ENCODE measurements at places on chromosomes 16 and 17.

DNA sequence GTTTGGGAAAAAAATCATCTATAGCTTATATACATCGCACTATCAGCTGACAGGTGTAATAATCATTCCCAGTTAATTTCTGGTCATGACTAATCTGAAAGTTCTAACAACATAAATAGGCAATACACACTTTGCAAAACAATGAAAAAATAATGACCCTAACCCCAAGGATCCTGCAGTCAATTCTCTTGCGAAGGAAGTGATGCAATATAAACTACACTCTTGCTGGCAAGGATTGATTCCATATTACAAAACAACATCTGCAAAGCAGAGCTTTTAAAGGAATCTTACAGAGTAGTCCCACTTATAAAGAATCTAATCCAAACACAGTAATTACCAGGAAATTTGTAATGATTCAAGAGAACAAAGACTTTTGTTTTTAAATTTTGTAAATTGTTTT lies 73.4 kb downstream of the MYO1D start:
- DNase-seq = no peak

- DNase-seq = peak; percentile 46
Observed at GRCh38 chr16:49281843-49282642, 405 bp upstream of the CBLN1 start.

- no peak for DNase-seq
Observed at GRCh38 chr16:2964475-2965336, 631 bp downstream of the KREMEN2 start.

DNA sequence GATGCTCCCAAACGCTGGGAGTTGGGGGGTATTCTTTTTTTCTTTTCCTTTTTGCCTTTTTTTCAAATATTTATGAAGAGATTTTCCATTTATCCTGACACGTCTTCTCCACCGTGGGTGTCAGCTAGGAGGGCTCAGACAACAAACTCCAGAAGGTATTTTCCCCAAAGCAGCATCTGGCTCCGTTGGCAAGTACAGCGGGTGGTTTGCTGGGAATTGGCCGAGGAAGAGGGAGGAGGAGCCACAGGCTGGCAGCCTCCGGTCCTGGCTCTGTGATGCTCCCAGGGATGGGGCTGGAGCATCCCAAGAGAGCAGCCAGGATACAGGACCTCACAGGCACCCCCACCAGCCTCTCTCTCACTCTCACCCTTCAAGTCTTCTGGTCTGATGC lies 10.9 kb upstream of the CACNG4 start:
- DNase-seq = peak; percentile 48

- no peak for DNase-seq
Observed at GRCh38 chr16:64440005-64440404, 681.9 kb downstream of the CDH11 start.

DNA sequence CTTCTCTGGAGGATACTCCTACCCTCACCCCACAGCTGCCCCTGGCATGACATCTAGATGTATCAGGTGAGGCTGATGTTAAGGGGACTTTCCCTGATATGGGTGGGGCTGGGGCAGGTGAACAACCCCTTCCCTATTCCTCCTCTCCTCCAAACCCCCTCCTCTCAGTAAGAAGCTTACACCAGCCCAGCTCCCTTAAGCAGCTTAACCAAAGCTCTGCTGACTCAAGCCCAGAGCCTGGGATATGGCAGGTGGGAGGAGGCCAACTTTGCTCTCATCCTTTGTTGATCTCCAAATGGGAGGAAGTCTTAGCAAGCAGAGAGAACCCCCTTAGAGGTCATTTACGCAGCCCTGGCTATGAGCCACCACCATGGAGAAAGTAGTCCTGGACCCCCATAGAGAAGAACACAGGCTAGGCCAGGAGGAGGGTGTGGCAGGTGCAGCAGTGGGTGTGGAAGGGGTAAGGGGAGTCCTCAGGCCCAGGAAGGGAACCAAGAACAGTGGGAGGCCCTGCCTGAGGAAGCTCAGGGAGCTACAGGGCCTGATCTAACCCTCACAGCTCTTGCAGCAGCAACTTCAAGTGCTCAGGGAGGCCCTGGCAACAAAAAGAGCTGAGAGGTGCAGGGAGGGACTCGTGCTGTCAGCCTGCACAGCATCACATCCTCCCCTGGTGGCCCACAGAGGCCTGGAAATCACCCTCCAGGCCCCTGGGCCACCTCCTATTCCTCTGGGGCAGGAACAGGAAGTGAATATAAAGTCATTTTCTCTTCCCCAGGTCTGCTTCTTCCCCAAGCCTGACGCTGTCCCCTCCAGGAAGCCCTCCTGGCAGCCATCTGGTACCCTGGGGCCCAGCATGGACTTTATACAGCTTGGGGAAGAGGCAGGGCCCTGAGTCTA lies 2.9 kb downstream of the UNC119 start:
- DNase-seq = no peak

- DNase-seq = no peak
Observed at GRCh38 chr17:18964550-18964949, 12.6 kb downstream of the SLC5A10 start.

- DNase-seq = no peak
Observed at GRCh38 chr16:84482951-84483881, 21.2 kb downstream of the MEAK7 start.

DNA sequence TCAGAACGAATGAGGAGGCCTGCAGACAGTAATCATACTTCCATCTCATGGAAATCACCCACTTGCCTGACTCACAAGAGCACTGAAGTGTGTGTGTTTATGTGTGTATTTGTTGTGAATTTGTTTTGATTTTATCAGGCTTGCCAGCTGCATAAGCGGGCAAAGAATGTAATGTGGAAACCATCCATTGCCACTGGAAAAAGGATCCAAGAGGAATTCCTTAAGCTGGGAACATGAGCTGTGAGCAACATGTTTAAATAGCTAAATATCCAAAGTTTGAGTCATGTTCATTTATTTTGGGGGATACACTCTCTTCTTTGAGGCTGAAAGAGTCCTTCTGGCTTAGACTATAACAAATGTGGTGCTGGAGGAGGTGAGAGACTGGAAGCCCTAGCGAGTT lies 198.4 kb upstream of the TBX2 start:
- no peak for DNase-seq
